CD4-positive, alpha-beta T cell treated with Interleukin-10 for 1 hour (primary cell): ENCODE measurements at places on chromosomes 6 and 20.

GRCh38 chr20:35539756-35540212, 2.1 kb upstream of the ERGIC3 start:
- no peak for DNase-seq

DNA sequence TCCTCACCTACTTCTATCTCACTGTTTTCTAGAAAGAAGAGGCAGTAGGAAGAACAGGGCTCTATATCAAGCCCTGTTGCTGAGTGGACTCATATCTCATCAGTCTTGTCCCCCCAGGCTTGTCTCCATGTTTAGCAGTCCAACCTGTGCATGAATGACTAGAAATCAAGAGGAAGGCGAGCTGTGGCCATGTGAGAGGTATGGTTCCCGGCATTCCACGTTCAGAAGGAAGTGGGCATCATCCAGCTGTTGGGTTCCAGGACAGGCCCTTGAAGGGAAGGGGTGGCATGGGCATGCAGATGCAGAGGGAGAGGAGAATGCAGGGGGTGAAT, 176.6 kb downstream of the MRPL14 start:
- no peak for DNase-seq

- no peak for DNase-seq
Measured at GRCh38 chr6:105894556-105894955, 191.6 kb upstream of the PRDM1 start.

DNA sequence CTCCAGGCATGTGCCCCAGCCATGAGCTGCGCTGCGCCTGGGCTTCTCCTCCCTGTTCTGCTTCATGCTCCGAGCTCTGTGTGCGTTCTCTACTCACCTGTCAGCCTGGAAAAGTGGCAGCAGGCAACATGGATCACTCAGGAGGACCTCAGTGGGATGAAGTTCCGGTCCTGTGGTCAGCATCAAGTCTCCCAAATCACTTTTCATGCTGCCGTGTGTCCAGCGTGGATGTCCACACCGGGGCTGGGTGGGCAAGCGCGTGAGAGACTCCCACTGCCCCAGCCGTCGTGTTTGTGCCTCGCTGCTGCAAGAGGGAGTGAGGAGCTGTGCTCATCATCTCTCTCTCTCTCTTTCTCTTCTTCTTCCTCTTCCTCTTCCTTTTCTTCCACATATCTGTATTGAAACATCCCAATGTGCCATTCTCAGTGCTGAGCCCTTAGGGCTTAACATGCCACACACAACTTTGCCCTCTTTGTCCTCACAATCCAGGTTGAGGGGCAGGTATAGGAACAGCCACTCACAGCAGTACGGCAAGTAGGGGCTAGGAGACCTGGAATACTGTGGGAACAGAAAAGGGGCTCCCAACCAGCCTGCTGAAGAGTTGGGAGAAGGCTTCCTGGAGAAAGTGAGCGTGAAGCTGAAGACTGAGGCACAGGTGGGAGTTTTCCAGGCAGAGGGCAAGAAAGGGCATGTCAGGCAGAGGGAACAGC, 3.8 kb upstream of the PDYN start:
- DNase-seq, result no peak

DNA sequence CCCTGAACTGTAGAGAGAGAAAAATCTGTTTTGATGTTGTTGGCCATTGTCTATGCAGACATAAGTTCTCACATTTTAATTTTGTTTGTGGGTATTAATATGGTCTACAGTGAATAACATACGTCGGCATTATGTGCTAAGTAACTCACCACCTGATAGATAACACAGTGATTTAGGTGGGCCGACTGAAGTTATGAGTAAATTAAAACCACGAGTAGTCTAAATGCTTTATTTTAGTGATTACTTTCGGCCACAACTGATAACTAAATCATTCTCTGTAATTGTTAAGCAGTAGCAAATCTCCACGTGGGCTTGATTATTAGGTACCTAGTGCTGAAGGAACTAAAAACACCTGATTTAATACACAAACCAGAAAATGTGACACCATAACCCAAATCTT, 1.1 kb downstream of the DOP1A start:
- DNase-seq, result no peak

DNA sequence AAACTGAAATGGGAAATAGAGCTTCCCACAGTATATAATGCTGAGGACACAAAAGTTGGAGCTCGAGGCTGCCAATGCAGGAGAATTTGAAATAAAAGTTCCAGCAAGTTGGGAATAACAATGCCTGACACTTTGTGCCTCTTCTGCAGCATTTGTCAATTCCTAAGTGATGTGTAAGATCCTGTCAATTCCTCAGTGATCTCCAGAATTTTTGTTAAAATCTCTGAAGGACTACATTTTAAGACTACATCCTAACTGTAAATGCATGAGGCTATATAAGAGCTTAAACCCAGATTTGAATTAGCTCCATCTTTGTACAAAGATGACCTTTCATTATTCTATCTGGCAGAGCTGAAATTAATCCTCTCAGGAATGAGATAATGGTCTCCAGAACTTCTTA, 208.2 kb downstream of the COL12A1 start:
- no peak for DNase-seq

DNA sequence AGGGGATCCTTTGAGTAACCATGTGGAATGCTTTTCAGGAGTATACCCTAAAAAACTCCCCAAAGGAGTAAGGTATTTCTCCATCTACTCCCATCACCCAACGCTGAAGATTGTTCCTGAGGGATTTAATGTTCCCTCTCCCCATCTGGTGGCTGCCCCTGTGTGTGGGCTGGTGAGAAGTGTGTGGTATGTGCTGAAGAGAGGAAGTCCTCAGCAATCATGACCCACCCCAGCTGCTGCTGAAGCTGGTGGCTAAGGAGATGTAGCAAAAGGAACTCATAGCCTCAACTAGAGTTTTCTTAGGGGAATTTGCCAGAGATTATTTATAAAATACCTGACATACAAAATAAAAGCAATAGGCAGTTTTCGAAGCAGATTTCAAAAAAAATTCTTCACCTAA, 114.3 kb upstream of the JAG1 start:
- no peak for DNase-seq

- DNase-seq, result no peak
Measured at GRCh38 chr6:33750244-33750991, 3.7 kb upstream of the IP6K3 start.

DNA sequence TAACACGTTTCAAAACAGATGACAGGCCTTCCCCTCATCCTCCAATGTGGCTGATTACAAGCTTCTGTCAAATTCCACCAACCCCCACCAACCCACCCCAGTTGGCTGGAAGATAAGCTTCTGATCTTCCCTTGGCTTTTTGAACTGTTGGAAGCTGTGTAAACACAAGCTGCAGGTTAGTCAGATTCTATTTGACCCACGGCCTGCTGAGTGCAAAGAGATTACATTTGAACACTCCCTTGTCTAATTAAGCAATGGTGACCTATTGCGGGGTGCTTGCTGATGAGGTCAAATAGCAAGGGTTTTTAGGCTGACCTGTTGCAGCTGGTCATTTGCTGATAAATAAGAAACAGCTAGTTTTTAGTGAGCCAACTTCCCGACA, 379.7 kb downstream of the BMP2 start:
- DNase-seq, result no peak

DNA sequence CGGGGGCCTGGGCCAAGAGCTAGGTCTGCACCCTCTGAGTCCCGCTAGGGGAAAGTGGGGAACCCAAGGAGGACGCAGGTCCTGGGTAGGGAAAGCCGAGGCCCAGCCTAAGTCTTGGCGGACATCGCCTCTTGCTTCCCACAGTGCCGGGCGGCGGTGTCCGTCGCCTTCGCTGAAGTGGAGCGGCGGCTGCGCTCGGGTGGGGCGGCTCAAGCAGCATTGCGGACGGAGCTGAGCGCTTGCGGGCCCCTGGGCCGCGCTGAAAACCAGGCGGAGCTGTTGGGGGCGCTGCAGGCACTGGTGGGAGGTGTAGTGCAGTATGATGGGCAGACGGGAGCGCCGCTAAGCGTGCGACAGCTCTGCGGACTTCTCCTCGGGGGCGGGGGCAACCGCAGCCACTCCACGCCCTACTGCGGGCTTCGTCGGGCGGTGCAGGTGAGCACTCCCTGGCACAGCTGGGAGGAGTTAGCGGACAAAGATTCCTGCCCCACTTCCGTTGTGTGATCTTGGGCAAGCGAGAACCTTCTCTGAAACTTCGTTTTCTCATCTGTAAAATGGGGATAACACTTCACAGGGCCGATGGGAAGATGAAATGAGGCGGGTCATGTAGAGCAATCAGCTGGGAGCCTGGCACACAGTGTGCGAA, 4.2 kb downstream of the PRSS16 start:
- DNase-seq, result peak; percentile 73

DNA sequence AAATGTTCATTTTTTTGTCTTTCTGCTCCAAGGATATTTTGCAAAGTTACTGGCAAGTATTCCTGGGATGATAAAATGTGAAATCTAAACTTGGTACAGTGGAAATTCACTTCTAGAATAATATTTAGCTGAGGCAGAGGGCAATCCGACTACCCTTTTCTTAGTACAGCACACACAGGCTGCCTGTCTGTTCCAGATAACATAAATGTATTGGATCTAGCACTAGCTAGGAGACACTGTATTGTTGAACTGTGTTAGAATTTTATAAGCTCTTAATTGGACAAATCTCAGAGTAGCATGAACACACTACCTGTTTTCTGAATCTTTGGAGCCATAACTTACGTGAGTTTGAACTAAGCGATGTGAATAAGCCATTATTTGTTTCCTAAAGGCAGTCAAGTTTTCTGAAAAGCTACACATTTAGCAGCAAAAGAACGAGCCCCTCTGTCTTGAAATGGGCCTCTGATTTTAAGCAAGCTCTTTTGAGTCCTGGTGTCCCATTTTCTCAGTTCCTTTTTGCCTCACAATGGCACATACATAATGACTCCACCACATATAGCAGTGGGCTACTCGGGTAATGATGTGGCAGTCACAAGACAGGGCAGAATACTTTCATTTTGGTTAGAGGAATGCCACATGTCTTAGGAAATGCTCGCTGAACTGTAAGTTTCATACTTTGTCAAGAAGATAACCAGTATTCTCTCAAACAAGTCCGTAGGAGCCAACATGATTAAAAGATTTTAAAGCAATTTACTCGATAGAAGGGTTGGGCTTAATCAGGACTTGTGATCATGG, 116.5 kb upstream of the ESR1 start:
- DNase-seq, result peak; percentile 47

GRCh38 chr6:28105245-28105639, 19.2 kb upstream of the ZSCAN16 start:
- no peak for DNase-seq

- no peak for DNase-seq
Measured at GRCh38 chr6:106199998-106200397, 113.9 kb downstream of the PRDM1 start.

GRCh38 chr6:53095716-53096115, 30.5 kb downstream of the FBXO9 start:
- no peak for DNase-seq

DNA sequence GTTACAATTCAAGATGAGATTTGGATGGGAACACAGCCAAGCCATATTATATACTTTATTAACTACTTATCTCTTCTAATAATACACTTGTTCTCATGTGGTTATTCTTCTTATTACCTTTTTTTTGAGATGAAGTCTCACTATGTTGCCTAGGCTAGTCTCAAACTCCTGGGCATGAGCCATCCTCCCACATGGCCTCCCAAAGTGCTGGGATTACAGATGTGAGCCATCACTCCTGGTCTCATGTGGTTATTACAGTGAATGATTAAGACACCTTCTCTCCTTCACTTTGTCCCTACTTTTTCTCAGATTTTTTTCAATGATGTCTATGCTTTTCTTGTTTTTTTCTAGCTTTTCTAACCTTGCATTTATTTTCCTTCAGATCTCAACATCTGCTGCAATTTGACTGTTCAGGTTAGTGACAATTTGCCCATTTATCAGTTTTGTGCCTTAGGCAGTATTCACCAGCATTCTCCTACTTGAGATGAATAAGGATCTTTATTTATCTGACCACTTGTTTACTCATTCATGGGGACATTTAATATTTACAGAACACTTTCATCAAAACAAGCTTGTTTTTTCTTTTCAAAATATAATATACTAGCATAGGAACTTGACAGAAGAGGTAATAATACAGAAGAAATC, 105.7 kb downstream of the SLC16A10 start:
- DNase-seq, result no peak

DNA sequence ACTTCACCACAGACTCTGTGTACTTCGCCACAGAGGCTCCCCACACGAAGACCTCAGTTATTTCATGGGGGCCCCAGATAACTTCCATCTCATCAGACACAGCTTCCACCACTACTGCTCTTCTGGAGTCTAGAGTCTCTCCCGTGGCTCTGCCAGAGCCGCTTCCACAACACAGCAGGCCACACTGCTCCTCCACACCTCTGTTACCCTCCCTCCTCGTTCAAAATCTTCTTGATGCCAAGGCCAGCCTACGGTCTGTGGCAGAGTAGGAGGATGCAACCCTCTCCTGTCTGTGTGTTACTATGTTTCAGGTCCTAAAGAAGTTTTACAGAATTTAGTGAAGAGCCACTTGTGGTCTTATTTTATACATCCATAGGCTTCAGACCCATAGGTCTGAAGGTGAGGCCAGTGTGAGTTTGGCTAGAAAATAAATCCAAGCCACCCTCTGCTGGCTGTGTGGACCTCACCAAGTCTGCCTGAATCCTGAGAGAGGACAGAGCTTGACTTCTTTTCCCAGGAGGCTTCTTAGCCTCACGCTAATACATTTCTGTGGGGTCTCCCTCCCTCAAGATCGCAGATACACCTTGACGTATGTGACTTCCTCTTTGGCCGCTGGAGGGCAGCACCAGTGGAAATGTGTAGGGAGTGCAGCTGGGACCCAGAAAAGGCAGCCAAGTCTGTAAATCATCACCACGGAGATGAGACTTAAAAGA, 197.7 kb downstream of the FAXC start:
- peak; percentile 5 for DNase-seq

DNA sequence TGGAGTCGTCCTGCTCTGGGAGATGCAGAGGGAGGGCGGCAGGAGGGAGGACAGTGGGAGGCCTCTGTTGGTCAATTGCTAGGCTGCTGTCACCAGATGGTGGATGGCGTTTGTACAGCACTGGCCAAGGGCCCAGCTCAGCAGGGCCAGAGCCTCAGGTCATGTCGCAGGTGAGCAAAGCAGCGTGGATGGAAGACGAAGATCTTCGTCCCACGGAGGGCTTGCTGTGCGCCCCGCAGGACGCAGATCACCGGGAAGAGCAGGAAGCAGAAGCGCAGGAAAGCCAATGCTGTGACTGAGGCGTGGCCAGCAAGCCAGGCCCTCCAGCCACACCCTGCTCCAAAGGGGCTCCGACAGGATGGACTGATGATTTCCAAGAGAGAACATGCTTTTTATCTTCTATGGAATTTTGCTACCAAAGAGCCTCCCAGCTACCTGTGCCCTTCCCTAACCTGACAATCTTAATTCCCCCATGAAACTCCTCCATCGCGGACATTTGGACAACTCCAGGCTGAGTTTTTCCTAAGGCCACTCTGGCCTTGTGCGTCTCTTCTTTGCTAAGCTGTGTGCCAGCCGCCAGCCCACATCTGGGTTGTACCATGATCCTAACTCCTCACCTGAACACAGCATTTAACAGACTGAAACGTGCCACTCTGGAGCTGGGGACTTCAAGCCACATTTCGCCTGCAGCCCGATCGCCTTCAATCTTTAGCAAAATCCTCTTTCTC, 3.5 kb upstream of the SLCO4A1 start:
- no peak for DNase-seq

GRCh38 chr6:96923871-96924493, 546 bp upstream of the KLHL32 start:
- DNase-seq, result peak; percentile 71
